ENCODE measurements at places on chromosomes 12 and 14. TPM values are rescaled to one million over a fixed set of nuclear protein-coding genes. Genes with fewer than 3 reads are reported as not detected.

- H3K36me3 ChIP-seq = no peaks in the 10 kb centered on the region
- no peaks in the 10 kb centered on the region for H3K27me3 ChIP-seq
- no peaks in the 10 kb centered on the region for H3K4me1 ChIP-seq
- H3K27ac ChIP-seq = no peak overlapping the region
Measured at GRCh38 chr14:50489851-50490250, 42.5 kb downstream of the MAP4K5 start.

SOAT2 gene
- total RNA-seq = not detected

DNA sequence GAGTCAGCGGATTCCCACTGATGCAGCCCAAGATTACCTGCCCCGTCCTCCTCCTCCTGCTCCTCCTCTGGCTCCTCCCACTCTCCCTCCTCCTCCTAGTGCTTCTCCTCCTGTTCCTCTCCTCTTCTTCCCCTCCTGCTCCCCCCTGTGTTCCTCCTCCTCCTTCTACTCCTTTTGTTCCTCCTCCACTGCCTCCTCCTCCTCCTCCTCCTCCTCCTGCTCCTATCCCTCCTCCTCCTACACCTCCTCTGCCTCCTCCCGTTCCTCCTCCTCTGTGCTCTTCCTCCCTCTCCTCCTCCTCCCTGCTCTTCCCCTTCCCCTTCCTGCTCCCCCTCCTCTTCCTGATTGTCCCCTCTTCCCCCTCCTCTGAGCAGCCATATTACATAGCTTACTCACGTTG is 141.3 kb downstream of the CACNA1C start:
- H3K4me3 ChIP-seq = no peak overlapping the region
- no peak for DNase-seq
- no peaks in the 10 kb centered on the region for H3K4me1 ChIP-seq
- no peaks in the 10 kb centered on the region for H3K36me3 ChIP-seq
- H3K27me3 ChIP-seq = no peaks in the 10 kb centered on the region

NEUROD4 gene
- total RNA-seq = not detected

DNA sequence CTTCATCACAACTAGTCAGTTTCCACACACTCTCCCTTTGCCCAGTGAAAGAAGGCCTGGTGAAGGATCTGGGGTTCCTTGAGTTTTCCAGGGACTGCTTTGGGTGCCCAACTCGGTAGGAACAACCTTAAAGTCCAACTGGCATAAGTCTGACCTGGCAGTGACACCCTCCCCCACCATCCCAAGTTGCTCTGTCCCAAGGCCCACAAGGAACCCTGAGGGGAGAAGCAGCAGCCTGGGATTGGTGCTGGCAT is 1.6 kb downstream of the KMT2D start:
- no peaks in the 10 kb centered on the region for H3K27me3 ChIP-seq
- peak overlapping the region; percentile 93 for H3K4me3 ChIP-seq
- no peak for DNase-seq
- peaks cover under 1% of the 10 kb centered on the region for H3K36me3 ChIP-seq
- H3K27ac ChIP-seq = peak overlapping the region; percentile 81
- peaks cover 35% of the 10 kb centered on the region for H3K4me1 ChIP-seq

DNA sequence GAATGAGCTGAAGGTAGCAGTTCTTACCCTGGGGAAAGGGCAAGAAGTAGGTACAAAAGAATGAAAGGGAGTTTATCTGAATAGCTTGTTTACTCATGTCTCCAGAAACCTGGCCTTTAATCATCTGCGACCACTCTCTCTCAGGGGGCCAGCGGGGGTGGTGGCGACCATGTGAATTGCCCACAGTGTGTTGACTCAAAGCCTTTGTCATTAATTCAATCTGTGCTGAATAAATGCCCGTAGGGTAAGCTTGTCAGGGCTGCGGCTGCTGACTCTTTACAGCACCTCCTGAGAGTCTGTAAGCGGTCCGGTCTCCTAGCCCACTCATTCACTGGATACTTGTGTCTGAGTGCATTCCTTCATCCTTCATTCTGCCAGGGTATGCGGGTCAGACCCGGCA is 874.4 kb downstream of the SLC6A15 start:
- no peak overlapping the region for H3K4me3 ChIP-seq
- H3K4me1 ChIP-seq = no peaks in the 10 kb centered on the region
- no peak overlapping the region for H3K27ac ChIP-seq
- H3K27me3 ChIP-seq = no peaks in the 10 kb centered on the region
- H3K36me3 ChIP-seq = no peaks in the 10 kb centered on the region
- DNase-seq = no peak

- no peak overlapping the region for H3K4me3 ChIP-seq
- no peak overlapping the region for H3K27ac ChIP-seq
- no peak for DNase-seq
- no peaks in the 10 kb centered on the region for H3K27me3 ChIP-seq
Measured at GRCh38 chr12:28108599-28108998, 81.7 kb upstream of the CCDC91 start.

- H3K27ac ChIP-seq = no peak overlapping the region
- H3K36me3 ChIP-seq = no peaks in the 10 kb centered on the region
- H3K4me1 ChIP-seq = peaks cover 40% of the 10 kb centered on the region
- no peak overlapping the region for H3K4me3 ChIP-seq
- H3K27me3 ChIP-seq = no peaks in the 10 kb centered on the region
Measured at GRCh38 chr14:52692248-52692962, 3.0 kb downstream of the ERO1A start.

DNA sequence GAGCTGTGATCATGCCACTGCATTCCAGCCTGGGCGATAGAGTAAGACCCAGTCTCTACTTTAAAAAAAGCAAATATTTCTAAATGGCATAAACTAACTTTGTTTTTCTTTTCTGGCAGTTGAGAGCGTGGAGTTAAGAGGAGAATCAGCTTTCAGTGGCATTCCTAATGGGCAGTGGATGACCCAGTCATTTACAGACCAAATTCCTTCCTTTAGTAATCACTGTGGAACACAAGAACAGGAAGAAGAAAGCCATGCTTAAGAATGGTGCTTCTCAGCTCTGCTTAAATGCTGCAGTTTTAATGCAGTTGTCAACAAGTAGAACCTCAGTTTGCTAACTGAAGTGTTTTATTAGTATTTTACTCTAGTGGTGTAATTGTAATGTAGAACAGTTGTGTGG is 21.2 kb downstream of the TDG start:
- no peaks in the 10 kb centered on the region for H3K36me3 ChIP-seq
- H3K4me3 ChIP-seq = no peak overlapping the region
- no peaks in the 10 kb centered on the region for H3K4me1 ChIP-seq

ZFHX2 gene
- total RNA-seq = 1.1 TPM

FNTB gene
- total RNA-seq = 7.5 TPM

GRCh38 chr14:71469643-71470335 is 462.4 kb upstream of the RGS6 start:
- H3K36me3 ChIP-seq = no peaks in the 10 kb centered on the region
- H3K4me1 ChIP-seq = no peaks in the 10 kb centered on the region
- H3K27ac ChIP-seq = no peak overlapping the region
- no peak overlapping the region for H3K4me3 ChIP-seq
- no peaks in the 10 kb centered on the region for H3K27me3 ChIP-seq

All from pancreas (tissue), 10 donors.